ENCODE measurements at places on chromosomes 7 and 10.

GRCh38 chr10:47087667-47088066, 176.4 kb downstream of the PTPN20 start:
- H3K27ac ChIP-seq, result no peak overlapping the region
- H3K36me3 ChIP-seq, result no peaks in the 10 kb centered on the region
- peaks cover 5% of the 10 kb centered on the region for H3K27me3 ChIP-seq
- no peak for DNase-seq

DNA sequence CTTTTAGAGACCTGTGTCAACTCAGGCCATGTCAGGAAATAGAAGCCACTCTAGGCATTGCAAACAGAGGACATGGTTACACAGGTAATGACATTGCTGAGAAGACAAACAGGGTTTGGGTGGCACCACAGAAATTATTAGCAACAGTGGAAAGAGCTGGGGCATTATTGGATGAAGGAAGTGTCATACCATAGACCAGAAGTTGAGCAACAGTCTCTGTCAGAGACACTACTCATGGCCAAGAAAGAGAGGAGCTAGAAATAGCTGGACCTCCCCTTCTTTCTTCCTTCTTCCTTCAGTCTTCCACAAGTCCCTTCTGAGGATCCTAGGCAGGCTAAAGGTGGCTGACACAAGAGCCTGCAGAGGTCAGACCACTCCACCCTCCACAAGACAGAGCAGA, 4.2 kb upstream of the LIPA start:
- no peak overlapping the region for H3K27ac ChIP-seq
- no peak overlapping the region for H3K4me3 ChIP-seq
- no peaks in the 10 kb centered on the region for H3K36me3 ChIP-seq
- H3K4me1 ChIP-seq, result peaks cover 10% of the 10 kb centered on the region
- no peaks in the 10 kb centered on the region for H3K27me3 ChIP-seq
- DNase-seq, result no peak

DNA sequence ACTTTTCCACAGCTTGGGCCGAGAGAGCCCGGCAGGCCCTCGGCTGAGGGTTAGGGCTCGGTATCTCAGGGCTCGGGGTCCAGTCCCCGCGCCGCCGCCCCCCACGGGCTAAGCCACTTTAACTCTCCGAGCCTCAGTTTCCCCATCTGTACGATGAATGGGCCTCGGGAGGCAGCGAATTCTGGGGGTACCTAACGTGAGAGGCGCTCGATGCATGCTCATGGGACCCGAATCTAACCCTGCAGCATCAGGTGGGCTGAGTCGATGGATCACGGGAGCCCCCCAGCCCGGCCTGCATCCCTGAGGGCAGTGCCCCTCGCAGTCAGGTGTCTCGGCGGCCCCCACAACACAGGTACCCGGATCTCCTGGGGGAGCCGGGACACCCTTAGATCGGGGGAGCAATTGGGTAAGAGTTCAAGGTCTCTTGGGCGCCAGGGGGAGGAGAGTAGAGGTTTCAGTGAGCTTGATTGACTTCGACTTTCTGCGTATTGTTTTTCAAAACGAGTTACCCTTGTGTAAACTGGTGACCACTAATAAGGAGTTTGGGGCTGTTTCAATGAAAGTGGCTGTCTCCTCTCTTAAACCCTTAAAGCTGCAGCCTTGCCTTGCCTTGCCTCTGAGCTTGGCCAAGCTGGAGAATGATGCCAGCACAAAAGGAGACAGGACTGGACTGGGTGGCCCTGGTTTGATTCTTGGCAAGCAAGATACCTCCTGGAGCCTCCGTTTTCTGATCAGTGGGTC, 631 bp downstream of the POR start:
- H3K4me3 ChIP-seq, result peak overlapping the region; percentile 97
- no peaks in the 10 kb centered on the region for H3K27me3 ChIP-seq
- peaks cover 10% of the 10 kb centered on the region for H3K36me3 ChIP-seq

DNA sequence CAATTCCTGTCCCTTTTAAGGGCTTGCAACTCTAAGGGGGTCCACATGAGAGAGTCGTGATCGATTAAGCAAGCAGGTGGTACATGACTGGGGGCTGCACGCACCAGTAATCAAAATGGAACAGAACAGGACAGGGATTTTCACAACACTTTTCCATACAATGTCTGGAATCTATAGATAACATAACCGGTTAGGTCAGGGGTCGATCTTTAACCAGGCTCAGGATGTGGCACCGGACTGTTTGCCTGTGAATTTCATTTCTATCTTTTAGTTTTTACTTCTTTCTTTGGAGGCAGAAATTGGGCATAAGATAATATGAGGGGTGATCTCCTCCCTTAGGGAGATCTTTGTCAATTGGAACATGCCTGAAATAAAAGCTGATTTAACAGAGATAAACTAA, 370.1 kb downstream of the IPMK start:
- DNase-seq, result no peak
- H3K27me3 ChIP-seq, result no peaks in the 10 kb centered on the region
- no peaks in the 10 kb centered on the region for H3K36me3 ChIP-seq
- H3K4me3 ChIP-seq, result no peak overlapping the region
- no peak overlapping the region for H3K27ac ChIP-seq

DNA sequence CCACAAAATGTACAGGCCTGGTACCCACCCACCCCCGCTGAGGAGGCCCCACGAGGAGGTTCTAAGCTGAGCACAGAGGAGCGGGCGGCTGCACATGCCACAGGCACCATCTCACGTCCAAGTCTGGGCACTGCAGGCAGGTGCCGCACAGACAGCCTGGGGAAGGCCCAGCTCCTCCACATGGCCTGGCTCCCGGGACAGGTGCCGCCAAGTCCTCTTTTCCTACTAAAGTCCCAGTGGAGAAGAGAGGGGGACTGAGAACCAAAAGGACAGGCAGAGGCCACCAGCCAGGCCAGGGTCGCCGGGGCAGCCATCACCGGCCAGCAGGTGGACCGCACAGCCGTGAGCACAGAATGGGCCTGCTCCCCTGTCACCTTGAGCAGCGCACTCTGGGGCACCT, 91.1 kb downstream of the MAD1L1 start:
- H3K27ac ChIP-seq, result no peak overlapping the region
- DNase-seq, result no peak

DNA sequence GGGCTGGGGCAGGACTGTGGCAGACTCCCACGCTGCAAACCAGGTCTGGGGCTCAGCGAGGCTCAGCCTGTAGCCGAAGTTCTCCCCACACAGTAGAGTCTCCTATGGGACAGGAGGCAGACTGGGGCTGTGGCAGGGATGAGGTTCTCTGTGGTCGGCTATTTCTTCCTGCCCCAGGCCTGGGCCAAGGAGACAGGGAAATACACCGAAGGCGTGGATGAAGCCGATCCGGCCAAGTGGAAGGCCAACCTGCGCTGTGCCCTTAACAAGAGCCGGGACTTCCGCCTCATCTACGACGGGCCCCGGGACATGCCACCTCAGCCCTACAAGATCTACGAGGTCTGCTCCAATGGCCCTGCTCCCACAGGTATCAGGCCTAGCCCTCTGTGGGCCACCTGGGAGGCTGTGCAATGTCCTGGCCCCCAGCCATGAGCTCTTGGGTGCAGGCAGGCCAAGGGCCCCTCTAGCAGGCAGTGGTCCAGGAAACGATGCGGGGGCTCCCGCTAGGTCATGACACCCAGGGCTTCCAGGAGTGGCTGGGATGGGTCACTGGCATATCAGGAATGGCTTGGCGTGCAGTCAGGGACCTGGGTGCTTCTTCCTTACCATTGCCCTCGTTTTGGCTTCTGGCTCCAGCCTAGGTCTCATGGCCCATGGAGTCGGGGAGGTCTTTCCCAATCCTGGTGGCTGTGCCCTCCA, 8.1 kb downstream of the IRF5 start:
- peaks cover 10% of the 10 kb centered on the region for H3K27me3 ChIP-seq
- no peaks in the 10 kb centered on the region for H3K36me3 ChIP-seq
- H3K4me1 ChIP-seq, result peaks cover 12% of the 10 kb centered on the region
- H3K4me3 ChIP-seq, result no peak overlapping the region
- H3K27ac ChIP-seq, result no peak overlapping the region

DNA sequence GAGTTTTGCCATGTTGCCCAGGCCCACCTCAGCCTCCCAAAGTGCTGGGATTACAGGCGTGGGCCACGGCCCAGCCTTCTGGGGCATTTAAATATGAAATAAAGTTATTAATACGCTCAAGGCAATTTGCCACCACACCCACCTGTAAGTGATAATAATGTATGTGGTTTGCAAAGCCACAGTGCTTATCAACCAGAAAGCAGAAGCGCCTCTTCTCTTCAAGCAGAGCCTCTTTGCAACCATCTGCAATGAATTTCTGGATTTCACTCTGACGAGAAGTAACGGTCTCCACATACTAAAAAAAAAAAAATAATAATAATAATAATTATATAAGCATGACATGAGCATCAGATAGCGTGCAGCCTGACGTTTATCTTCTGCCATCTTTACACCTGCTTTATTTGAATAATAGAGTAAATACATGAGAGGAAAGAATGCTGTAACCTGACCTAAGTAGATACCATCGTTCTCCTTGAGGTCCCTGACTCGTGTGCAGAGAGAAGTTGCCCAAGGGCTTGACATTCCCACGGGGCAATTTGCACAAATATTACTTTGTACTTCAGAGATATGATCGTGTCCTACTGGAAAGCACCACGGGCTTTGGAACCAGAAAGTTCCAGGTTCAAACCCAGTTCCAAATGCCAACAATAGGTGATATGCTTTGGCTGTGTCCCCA, 34.0 kb downstream of the BRI3 start:
- no peak overlapping the region for H3K27ac ChIP-seq
- peaks cover 5% of the 10 kb centered on the region for H3K4me1 ChIP-seq
- no peak for DNase-seq
- no peaks in the 10 kb centered on the region for H3K27me3 ChIP-seq

- no peak for DNase-seq
- H3K4me3 ChIP-seq, result no peak overlapping the region
- no peak overlapping the region for H3K27ac ChIP-seq
- no peaks in the 10 kb centered on the region for H3K27me3 ChIP-seq
- no peaks in the 10 kb centered on the region for H3K4me1 ChIP-seq
These were observed 15.6 kb downstream of the MDH2 start for GRCh38 chr7:76063525-76063924.

- no peaks in the 10 kb centered on the region for H3K27me3 ChIP-seq
- no peak for DNase-seq
- no peak overlapping the region for H3K4me3 ChIP-seq
- peaks cover 30% of the 10 kb centered on the region for H3K4me1 ChIP-seq
- H3K36me3 ChIP-seq, result no peaks in the 10 kb centered on the region
These were observed 5.6 kb upstream of the SLF2 start for GRCh38 chr10:100907175-100907574.

GRCh38 chr7:6268023-6268900, 4.2 kb downstream of the CYTH3 start:
- H3K27me3 ChIP-seq, result peaks cover 2% of the 10 kb centered on the region
- no peak overlapping the region for H3K4me3 ChIP-seq
- peaks cover 5% of the 10 kb centered on the region for H3K36me3 ChIP-seq
- no peak for DNase-seq

DNA sequence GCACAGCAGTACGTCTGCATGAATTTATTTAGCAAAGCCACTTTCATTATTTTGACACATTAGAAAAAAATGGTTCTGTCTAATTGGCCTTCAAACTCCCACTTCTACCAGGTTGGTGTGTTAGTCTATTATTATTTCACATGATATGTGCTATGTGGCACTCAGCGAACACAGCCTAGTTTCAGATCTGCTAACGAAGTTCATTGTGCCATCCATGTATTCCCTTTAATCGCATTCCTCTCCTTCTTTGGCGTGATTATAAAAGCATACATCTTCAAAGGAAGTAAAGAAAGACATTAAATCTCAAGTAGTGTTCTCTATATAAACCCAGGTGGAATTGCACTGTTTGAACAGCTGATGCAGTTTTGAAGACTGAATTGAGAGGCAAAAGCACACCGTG, 96.4 kb upstream of the CACNA2D1 start:
- peaks cover 2% of the 10 kb centered on the region for H3K27me3 ChIP-seq
- H3K36me3 ChIP-seq, result no peaks in the 10 kb centered on the region
- no peak overlapping the region for H3K4me3 ChIP-seq
- DNase-seq, result no peak
- H3K27ac ChIP-seq, result no peak overlapping the region
- H3K4me1 ChIP-seq, result no peaks in the 10 kb centered on the region

GRCh38 chr10:124619195-124619594, 125.0 kb downstream of the FAM53B start:
- peaks cover 37% of the 10 kb centered on the region for H3K36me3 ChIP-seq
- H3K4me3 ChIP-seq, result no peak overlapping the region
- H3K27ac ChIP-seq, result no peak overlapping the region

GRCh38 chr10:86256690-86257315, 109.8 kb downstream of the GRID1 start:
- peaks cover 13% of the 10 kb centered on the region for H3K4me1 ChIP-seq
- no peaks in the 10 kb centered on the region for H3K36me3 ChIP-seq
- DNase-seq, result no peak
- H3K27ac ChIP-seq, result no peak overlapping the region
- H3K4me3 ChIP-seq, result no peak overlapping the region

DNA sequence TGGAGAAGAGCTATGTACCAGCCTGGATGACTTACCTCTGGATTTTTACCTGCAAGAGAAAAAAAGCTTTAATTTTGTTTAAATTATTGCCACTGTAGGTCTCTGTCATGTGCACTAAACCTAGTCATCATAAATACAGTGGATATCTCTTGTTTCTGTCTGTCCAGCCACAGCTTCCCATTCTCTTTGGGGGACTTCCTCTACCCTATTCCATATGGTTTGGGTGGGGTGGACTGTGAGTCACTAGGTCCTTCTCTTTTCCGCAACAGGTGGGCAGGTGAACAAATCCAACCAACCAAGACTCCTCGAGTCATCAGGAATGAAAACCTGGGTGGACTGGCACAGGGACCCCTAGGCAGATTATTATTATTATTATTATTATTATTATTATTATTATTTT, 87.3 kb upstream of the CYTH3 start:
- no peak overlapping the region for H3K27ac ChIP-seq
- no peaks in the 10 kb centered on the region for H3K36me3 ChIP-seq

- H3K4me3 ChIP-seq, result no peak overlapping the region
- peak; percentile 85 for DNase-seq
- no peak overlapping the region for H3K27ac ChIP-seq
- H3K27me3 ChIP-seq, result no peaks in the 10 kb centered on the region
- no peaks in the 10 kb centered on the region for H3K4me1 ChIP-seq
These were observed 76.9 kb downstream of the LRMDA start for GRCh38 chr10:75508239-75508813.

- no peak overlapping the region for H3K4me3 ChIP-seq
- no peak overlapping the region for H3K27ac ChIP-seq
- no peaks in the 10 kb centered on the region for H3K36me3 ChIP-seq
- no peaks in the 10 kb centered on the region for H3K27me3 ChIP-seq
These were observed 97.9 kb downstream of the TMEM168 start for GRCh38 chr7:112692333-112692732.

GRCh38 chr7:19455623-19456022, 253.2 kb downstream of the POLR1F start:
- no peak overlapping the region for H3K27ac ChIP-seq
- no peak for DNase-seq
- H3K27me3 ChIP-seq, result no peaks in the 10 kb centered on the region
- no peaks in the 10 kb centered on the region for H3K36me3 ChIP-seq

GRCh38 chr10:59243611-59244195, 67.3 kb downstream of the PHYHIPL start:
- H3K27me3 ChIP-seq, result no peaks in the 10 kb centered on the region
- no peaks in the 10 kb centered on the region for H3K36me3 ChIP-seq
- H3K4me3 ChIP-seq, result no peak overlapping the region
- no peaks in the 10 kb centered on the region for H3K4me1 ChIP-seq
- DNase-seq, result no peak
- no peak overlapping the region for H3K27ac ChIP-seq

GRCh38 chr10:55500931-55501559, 700.0 kb upstream of the PCDH15 start:
- H3K27ac ChIP-seq, result no peak overlapping the region
- no peak overlapping the region for H3K4me3 ChIP-seq
- DNase-seq, result peak; percentile 5
- H3K36me3 ChIP-seq, result no peaks in the 10 kb centered on the region

GRCh38 chr7:151773797-151774196, 103.1 kb downstream of the PRKAG2 start:
- peaks cover 2% of the 10 kb centered on the region for H3K27me3 ChIP-seq
- DNase-seq, result no peak
- no peak overlapping the region for H3K27ac ChIP-seq
- no peaks in the 10 kb centered on the region for H3K36me3 ChIP-seq

Measured in muscle of leg (tissue), 16 donors.